ENCODE measurements at places on chromosomes 12 and 14. TPM values are rescaled to one million over a fixed set of nuclear protein-coding genes. Genes with fewer than 3 reads are reported as not detected.

Gene TAC3
- total RNA-seq = not detected

Gene SAMD4A
- total RNA-seq = 38.5 TPM

- no peak overlapping the region for H3K27ac ChIP-seq
- H3K4me1 ChIP-seq = no peaks in the 10 kb centered on the region
- H3K27me3 ChIP-seq = no peaks in the 10 kb centered on the region
- no peak for DNase-seq
- H3K36me3 ChIP-seq = no peaks in the 10 kb centered on the region
Measured at GRCh38 chr12:43841253-43841652, 5.4 kb downstream of the TMEM117 start.

GRCh38 chr12:99002156-99002555 is 357.1 kb downstream of the APAF1 start:
- no peaks in the 10 kb centered on the region for H3K36me3 ChIP-seq
- no peaks in the 10 kb centered on the region for H3K27me3 ChIP-seq
- no peak for DNase-seq
- H3K4me1 ChIP-seq = no peaks in the 10 kb centered on the region
- no peak overlapping the region for H3K27ac ChIP-seq

DNA sequence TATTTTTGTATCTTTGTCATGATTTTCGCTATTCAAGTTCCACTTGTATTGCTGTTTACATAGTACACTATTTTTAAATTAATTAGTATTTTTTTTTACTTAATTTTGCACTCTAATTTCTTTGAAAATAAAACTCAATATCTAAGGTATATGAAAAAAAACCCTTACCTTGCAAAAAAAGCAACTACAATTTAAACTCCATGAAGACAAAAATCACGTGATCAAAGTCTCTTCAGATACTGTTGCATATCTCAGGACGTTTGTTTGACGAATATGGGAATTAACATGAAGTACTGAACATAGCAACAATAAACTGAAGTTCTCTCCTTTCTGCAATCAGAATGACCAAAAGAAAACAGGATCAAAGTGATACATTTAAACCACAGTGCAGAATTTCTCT is 968.4 kb upstream of the SEL1L start:
- H3K4me3 ChIP-seq = no peak overlapping the region
- H3K27ac ChIP-seq = no peak overlapping the region
- no peaks in the 10 kb centered on the region for H3K27me3 ChIP-seq
- H3K36me3 ChIP-seq = no peaks in the 10 kb centered on the region
- peaks cover 4% of the 10 kb centered on the region for H3K4me1 ChIP-seq
- no peak for DNase-seq

GRCh38 chr12:125167658-125168057 is 102.4 kb downstream of the AACS start:
- H3K4me1 ChIP-seq = no peaks in the 10 kb centered on the region
- H3K27me3 ChIP-seq = no peaks in the 10 kb centered on the region
- H3K27ac ChIP-seq = no peak overlapping the region
- no peak overlapping the region for H3K4me3 ChIP-seq
- H3K36me3 ChIP-seq = no peaks in the 10 kb centered on the region
- no peak for DNase-seq

Gene CPNE6
- total RNA-seq = 8.8 TPM

Gene AKAP3
- 13.9 TPM for total RNA-seq

GRCh38 chr12:100797246-100797645 is 2.7 kb downstream of the ANO4 start:
- H3K4me1 ChIP-seq = no peaks in the 10 kb centered on the region
- no peaks in the 10 kb centered on the region for H3K36me3 ChIP-seq
- no peak overlapping the region for H3K27ac ChIP-seq
- no peak overlapping the region for H3K4me3 ChIP-seq

DNA sequence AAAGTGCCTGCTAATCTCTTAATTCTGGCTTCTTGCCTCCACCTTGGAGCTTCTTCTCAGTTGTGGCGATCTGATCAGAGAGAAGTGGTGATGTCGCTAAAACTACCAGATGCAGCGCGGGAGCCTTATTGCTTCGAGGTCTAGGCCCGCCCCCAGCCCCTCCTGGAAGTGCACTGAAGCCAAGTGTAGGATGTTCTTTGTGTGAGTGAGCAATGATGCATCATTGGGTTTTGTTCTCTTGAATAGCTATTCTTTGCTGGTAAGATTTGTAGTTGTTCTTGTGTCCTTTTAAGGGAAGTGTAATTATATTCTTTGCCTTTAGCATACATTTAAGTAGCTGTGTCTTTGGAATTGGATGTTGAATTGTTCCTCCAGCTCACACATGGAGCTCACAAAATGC is 35.8 kb downstream of the MTHFD1 start:
- no peaks in the 10 kb centered on the region for H3K36me3 ChIP-seq
- no peaks in the 10 kb centered on the region for H3K27me3 ChIP-seq
- H3K27ac ChIP-seq = no peak overlapping the region
- H3K4me1 ChIP-seq = no peaks in the 10 kb centered on the region
- no peak for DNase-seq
- no peak overlapping the region for H3K4me3 ChIP-seq

Gene GLIPR1
- total RNA-seq = 2.7 TPM

DNA sequence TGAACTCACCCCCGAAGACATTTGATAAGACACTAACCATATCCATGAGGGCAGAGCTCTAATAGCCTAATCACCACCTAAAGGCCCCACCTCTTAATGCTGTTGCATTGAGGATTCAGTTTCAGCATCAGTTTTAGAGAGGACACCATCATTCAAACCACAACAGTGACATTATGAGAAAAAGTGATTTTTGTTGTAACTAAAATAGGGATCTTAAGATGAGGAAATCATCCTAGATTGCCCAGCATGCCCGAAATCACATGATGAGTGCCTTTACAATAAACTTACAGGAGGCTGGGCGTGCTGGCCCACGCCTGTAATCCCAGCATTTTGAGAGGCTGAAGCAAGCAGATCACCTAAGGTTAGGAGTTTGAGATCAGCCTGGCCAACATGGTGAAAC is 9.7 kb upstream of the GLT1D1 start:
- H3K4me3 ChIP-seq = no peak overlapping the region
- no peaks in the 10 kb centered on the region for H3K4me1 ChIP-seq
- DNase-seq = no peak
- H3K27me3 ChIP-seq = no peaks in the 10 kb centered on the region
- H3K27ac ChIP-seq = no peak overlapping the region
- H3K36me3 ChIP-seq = no peaks in the 10 kb centered on the region

Gene MYL2
- total RNA-seq = not detected

Gene NCKAP5L
- 17.3 TPM for total RNA-seq

- no peaks in the 10 kb centered on the region for H3K4me1 ChIP-seq
- no peak overlapping the region for H3K27ac ChIP-seq
- no peak overlapping the region for H3K4me3 ChIP-seq
Measured at GRCh38 chr14:25933731-25934130, 664.1 kb downstream of the NOVA1 start.

Gene CLEC4C
- total RNA-seq = 1.3 TPM

DNA sequence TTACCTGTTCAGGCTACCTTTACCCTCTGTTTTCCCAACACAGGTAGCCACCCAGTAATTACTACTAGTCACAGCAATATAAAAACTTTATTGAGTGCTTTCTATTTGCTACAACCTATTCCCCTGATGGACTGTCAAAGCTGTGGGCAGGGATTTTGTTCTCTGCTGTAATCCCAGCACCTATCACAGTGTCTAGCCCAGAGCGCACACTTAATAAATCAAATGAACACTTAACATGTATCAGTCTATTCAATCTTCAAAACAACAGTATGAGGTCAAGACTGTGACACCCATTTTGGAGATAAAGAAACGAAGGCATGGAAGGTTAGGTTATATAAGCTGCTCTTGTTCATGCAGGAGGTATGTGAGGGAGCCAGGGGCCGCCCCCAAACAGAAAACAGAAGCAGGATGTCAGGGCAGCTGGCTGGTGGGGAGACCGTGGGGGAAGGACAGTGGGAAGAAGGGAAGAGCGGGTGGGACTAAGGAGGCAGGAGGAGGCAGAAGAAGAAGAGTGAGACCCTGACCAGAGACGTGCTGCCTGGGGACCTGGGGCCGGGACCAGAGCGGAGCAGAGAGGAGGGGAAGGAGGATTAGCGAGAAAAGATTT is 1.7 kb downstream of the TNFRSF1A start:
- no peaks in the 10 kb centered on the region for H3K36me3 ChIP-seq
- H3K27me3 ChIP-seq = no peaks in the 10 kb centered on the region

DNA sequence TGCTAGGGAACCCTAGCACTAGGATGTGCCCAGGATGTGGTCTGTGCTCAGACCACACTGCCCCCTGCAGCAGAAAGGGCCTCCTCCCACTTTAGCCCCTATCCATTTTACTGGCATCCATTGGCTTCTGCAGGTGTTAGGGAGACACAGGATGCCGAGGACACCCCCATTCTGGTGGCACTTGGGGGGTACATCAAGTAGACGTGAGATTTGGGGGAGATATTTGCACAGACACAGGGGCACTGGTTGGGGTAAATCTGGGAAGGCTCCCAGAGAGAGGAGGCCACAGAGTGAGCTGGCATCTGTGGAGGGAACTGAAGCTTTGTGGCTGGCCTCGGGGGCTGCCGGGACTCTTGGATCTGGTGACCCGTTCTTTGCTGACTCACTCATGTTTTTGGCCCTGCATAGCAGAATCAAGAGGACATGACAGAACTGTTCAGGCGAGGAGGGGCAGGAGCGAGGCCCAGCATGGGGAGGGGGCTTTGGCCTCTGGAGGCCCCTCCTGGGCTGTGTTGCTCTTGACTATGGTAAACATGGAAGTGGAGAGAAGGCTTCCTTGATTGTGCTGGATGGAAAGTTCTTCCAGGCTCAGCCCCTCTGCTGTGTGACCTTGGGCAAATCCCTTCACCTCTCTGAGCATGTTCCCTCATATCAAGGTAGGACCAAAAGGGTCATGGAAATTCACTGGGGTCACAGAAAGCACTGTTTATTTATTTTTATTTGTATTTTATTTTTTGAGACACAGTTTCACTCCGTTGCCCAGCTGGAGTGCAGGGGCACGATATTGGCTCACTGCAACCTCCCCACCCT is 1.8 kb downstream of the PLBD2 start:
- H3K36me3 ChIP-seq = no peaks in the 10 kb centered on the region
- no peak overlapping the region for H3K27ac ChIP-seq
- DNase-seq = no peak
- H3K4me3 ChIP-seq = no peak overlapping the region
- no peaks in the 10 kb centered on the region for H3K27me3 ChIP-seq

GRCh38 chr12:57010627-57011247 is 4.4 kb upstream of the ZBTB39 start:
- no peaks in the 10 kb centered on the region for H3K36me3 ChIP-seq
- H3K4me3 ChIP-seq = no peak overlapping the region
- no peak for DNase-seq
- no peak overlapping the region for H3K27ac ChIP-seq
- H3K27me3 ChIP-seq = no peaks in the 10 kb centered on the region

DNA sequence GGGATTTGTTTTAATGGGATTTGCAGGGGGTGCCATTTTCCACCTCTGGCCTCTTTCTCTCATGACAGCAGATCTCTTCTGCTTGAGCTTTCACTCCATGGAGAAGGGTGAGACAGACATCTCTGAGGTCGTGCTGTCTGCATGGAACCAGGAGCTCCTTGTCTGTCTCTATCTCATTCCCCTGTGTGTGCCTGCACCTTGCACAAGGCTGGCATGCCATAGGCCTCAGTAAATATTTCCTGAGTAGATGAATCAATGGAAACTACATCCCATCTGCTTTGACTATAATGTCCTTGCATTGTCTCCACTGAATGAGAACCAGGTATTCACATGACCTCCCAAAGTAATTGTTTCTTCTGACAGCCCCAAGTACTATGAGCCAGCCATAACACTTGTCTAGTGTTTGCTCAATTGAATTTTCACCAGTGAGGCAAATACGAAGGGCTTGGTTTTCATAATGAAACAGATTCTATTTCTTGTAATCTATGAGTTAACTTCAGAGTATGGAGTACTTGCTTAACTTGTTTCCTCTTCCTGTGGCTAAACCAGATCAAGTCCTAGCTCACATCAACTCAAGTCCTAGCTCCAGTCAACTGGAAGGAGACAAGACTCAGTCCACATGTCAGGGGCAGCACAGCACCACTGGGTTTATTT is 32.3 kb downstream of the KCNK13 start:
- no peaks in the 10 kb centered on the region for H3K36me3 ChIP-seq
- DNase-seq = no peak
- no peaks in the 10 kb centered on the region for H3K4me1 ChIP-seq
- no peak overlapping the region for H3K4me3 ChIP-seq
- no peaks in the 10 kb centered on the region for H3K27me3 ChIP-seq

- H3K27me3 ChIP-seq = no peaks in the 10 kb centered on the region
- no peak overlapping the region for H3K4me3 ChIP-seq
- H3K4me1 ChIP-seq = no peaks in the 10 kb centered on the region
Measured at GRCh38 chr14:40312296-40312695, 880.1 kb upstream of the FBXO33 start.

GRCh38 chr12:78385541-78385940 is 479.0 kb upstream of the SYT1 start:
- H3K27ac ChIP-seq = no peak overlapping the region
- no peaks in the 10 kb centered on the region for H3K36me3 ChIP-seq
- no peaks in the 10 kb centered on the region for H3K4me1 ChIP-seq
- H3K4me3 ChIP-seq = no peak overlapping the region

GRCh38 chr14:69493791-69494190 is 9.3 kb downstream of the PLEKHD1 start:
- H3K4me1 ChIP-seq = no peaks in the 10 kb centered on the region
- H3K4me3 ChIP-seq = no peak overlapping the region
- no peak for DNase-seq
- no peaks in the 10 kb centered on the region for H3K36me3 ChIP-seq
- no peaks in the 10 kb centered on the region for H3K27me3 ChIP-seq
- no peak overlapping the region for H3K27ac ChIP-seq

- DNase-seq = no peak
- no peak overlapping the region for H3K27ac ChIP-seq
- no peaks in the 10 kb centered on the region for H3K36me3 ChIP-seq
- peaks cover 16% of the 10 kb centered on the region for H3K4me1 ChIP-seq
- no peak overlapping the region for H3K4me3 ChIP-seq
Measured at GRCh38 chr14:91390165-91390778, 27.3 kb downstream of the CCDC88C start.

Gene SLC4A8
- total RNA-seq = 0.50 TPM

DNA sequence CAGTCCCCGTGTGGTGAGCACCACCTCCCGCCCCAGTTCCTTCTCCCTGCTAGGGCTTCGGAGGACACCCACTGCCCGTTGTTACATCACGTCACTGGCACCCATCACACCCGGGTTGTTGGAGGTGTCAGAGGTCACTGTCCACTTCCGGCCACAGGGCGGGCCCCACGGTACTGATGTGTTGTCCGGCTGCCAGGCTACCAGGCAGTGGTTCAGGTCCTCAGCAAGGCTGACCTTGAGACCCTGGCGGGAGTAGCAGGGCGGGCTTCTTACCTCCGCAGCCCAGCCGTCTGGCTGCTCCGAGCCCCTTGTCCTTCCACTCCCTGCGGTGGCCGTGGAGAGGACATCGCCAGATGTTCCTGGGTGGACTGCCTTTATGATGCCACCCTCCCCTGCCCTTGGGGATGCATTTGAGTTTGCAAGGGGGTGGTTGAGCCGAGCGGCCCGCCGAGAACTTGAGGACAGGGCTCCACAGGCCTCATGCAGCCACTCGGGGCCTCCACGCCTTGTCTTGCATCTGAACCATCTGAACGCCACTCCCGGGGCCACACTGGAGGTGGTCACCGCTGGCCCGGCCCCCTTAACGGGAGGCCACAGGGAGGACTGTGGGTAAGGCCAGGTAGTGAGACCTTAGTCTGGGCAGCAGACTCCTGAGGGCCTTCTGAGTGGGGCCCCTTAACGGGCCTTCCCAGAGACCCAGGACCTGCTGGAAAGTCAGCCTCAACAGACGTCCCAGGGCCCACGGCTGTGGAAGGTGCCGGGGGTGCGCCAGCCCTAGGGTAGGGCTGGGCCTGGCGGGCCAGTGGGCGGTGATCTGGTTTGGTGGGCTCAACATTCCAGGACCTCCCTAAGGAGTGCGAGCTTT is 27.1 kb upstream of the PLD4 start:
- no peak overlapping the region for H3K27ac ChIP-seq
- no peaks in the 10 kb centered on the region for H3K36me3 ChIP-seq

- no peak overlapping the region for H3K4me3 ChIP-seq
- no peak for DNase-seq
- no peak overlapping the region for H3K27ac ChIP-seq
Measured at GRCh38 chr14:88631091-88631490, 68.3 kb downstream of the ZC3H14 start.

All from prostate gland (tissue), 2 donors.